Peyer's patch (tissue), 4 donors: ENCODE measurements at places on chromosomes 2 and 18. TPM values are rescaled to one million over a fixed set of nuclear protein-coding genes. Genes with fewer than 3 reads are reported as not detected.
A peak's percentile ranks its signal among the peaks of the same experiment; 100 is the strongest.

- H3K36me3 ChIP-seq: no peaks in the 10 kb centered on the region
- no peak overlapping the region for H3K4me3 ChIP-seq
- no peaks in the 10 kb centered on the region for H3K27me3 ChIP-seq
- H3K27ac ChIP-seq: no peak overlapping the region
Measured at GRCh38 chr2:61229936-61230335, 67.9 kb downstream of the C2orf74 start.

DNA sequence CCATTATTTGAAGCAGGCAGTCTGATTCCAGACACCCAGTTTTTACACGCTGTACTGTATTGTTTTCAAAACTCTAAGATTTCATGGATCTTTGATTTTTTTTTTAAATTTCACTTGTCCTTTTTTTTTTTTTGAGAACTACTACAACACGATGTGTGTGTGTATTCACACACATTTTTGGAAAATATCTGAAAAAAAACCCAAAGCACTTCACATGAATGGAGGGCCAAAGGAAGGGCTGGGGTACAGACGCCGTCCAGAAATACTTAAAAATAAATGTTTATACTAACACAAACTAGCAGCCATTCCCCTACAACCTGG, 314 bp upstream of the SSB start:
- H3K27ac ChIP-seq: peak overlapping the region; percentile 80
- H3K4me1 ChIP-seq: no peaks in the 10 kb centered on the region
- peak overlapping the region; percentile 65 for H3K4me3 ChIP-seq
- H3K36me3 ChIP-seq: no peaks in the 10 kb centered on the region

DNA sequence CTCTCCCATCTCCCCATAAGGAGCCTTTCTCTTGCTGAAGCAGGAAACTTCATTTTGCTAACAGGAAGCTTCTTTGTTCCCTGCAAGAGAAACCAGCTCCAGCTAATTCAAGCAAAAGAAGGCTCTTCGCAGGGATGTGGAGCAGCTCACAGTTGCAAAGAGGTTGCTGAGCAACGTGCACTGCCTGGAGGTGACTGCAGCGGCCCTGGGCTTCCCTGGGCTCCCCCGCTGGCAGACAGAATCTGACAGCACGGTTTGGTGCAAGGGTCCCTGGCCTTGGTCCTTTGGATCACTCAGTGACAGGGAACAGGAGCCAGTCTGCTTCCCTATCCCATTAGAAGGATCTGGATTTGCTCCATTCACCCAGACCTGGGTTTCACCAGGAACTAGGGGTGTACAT, 25.8 kb downstream of the GPR55 start:
- H3K27ac ChIP-seq: no peak overlapping the region
- no peaks in the 10 kb centered on the region for H3K36me3 ChIP-seq
- no peak for DNase-seq
- H3K27me3 ChIP-seq: no peaks in the 10 kb centered on the region

GRCh38 chr2:237743561-237744269, 54.9 kb upstream of the RBM44 start:
- no peak for DNase-seq
- H3K27me3 ChIP-seq: no peaks in the 10 kb centered on the region
- H3K4me3 ChIP-seq: no peak overlapping the region
- H3K36me3 ChIP-seq: no peaks in the 10 kb centered on the region
- peaks cover 3% of the 10 kb centered on the region for H3K4me1 ChIP-seq
- H3K27ac ChIP-seq: no peak overlapping the region

DNA sequence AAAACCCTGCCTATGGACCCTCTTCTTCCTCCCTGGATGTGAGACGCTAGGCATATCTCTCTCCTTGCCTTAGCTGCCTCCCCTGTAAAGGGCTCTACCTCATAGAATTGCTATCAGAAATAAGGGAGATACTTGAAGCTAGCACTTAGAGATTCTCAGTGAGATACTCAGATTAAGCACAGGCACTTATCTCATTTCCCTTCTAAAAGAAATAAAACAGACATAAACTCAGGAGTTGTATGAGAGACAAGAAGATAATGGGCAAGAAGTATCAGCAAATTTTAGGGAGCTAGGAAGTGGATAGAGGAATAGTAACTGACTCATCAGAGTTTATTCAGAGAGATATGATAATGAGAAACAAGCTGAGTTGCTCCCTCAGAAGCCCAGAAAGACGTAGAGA, 131.0 kb downstream of the SP3 start:
- H3K4me1 ChIP-seq: no peaks in the 10 kb centered on the region
- no peaks in the 10 kb centered on the region for H3K36me3 ChIP-seq
- no peaks in the 10 kb centered on the region for H3K27me3 ChIP-seq
- no peak for DNase-seq

Gene ANKRD30BL
- not detected for total RNA-seq

Gene RUFY4
- 0.27 TPM for total RNA-seq
